ENCODE measurements at places on chromosomes 7 and 10.

GRCh38 chr7:99127636-99128035 is 16.3 kb downstream of the SMURF1 start:
- DNase-seq, result no peak

DNA sequence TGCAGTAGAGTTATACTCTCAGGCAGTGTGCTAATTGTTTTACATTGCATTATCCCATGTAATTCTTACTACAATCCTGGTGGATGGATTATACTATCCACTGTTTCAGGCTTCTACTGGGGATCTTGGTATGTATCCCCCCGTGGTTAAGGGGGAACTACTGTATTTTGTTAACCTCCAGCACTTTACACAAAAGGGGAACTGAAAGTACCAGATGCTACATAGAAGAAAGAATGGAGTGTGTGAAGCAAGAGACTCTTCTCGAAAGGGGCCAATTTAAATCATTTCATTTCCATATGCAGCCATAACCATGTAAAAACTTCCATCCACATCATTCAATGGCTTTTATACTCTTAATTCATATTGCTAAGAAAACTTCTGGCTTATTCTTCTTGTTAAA is 69.4 kb downstream of the C1GALT1 start:
- no peak for DNase-seq

DNA sequence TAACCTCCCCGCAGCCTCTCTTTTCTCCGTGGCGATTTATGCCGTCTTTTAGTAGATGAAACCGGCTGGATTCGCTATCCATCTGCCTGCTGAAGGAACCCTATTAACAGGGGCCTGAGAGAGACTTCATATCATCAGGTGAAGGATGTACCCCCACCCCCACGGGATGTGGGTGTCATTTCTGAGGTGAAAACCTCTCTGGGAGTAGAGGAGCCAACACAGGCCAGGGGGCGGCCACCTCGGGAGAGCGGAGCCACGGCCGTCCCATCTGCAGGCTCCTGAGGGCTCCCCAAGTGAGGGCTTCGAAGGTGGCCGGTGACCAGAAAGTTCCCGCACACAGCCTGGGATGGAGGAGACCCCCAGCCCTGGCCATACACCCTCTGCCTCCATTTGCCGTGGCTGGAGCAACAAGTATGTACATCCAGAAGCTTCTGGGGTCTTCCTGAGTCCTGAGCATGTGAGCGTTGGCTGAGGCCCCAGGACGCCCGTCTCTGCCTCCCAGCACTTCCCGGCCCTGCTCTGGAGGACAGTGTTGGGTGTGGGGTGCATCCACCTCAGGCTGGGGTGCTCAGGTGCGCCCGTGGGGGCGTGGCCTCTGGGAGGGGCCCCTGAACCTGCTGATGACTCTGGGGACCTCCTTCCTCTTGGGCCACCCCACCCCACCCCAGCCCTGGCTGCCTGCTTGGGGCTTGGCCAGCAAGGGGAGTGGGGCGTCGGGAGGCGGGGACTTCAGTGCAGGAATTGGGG is 84.7 kb downstream of the NKX6-2 start:
- no peak for DNase-seq

GRCh38 chr7:130662426-130662825 is 6.1 kb downstream of the COPG2 start:
- DNase-seq, result no peak

GRCh38 chr10:48551861-48552591 is 52.8 kb downstream of the ARHGAP22 start:
- no peak for DNase-seq

DNA sequence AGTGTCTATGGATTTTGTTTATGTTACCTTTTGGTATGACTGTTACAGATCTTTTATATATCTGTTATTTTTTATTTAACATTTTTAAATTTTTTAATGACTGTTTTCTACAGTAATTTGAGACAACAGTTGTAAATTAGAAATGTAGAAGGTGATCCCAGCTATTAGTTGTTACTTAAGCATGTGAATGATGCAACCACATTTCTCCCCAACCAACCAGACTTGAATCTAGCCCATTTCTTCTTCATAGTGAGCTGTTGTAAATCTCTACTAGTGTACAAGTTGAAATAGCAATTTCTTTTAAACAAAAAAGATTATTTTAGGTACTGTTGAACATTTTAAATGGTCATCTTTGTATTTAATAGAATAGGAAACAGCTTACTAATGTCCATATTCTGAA is 18.0 kb downstream of the TMEM106B start:
- DNase-seq, result no peak

GRCh38 chr10:31947144-31947926 is 18.7 kb upstream of the ARHGAP12 start:
- no peak for DNase-seq

DNA sequence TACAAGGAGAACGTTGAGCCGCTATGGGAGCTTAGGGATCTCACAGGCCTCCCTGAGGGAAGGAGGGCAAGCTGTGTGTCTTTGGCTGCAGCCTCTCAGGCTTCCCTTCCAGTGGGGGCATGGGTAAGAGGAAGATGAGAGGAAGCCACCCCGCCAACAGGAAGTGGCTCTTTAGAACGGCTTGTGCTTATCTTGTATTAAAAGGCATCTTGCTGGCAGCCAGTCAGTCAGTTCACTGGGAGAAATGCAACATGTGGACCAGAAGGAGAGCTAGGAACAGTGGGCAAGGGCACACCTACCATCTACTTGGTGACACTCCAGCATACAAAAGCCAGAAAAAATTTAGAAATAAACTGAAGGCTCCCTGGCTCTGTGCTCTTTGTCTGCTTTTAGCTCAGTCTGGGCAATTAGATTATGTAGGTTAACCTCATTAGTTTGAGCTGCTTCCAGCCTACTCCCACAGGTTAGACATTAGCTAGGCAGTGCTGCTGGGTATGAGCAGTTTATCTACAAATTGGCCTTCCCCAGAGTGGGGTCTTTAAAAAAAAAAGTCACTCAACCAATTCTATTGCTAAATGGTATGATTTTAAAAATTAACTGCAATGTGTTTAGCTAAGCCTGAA is 595.9 kb downstream of the KCNMA1 start:
- no peak for DNase-seq

DNA sequence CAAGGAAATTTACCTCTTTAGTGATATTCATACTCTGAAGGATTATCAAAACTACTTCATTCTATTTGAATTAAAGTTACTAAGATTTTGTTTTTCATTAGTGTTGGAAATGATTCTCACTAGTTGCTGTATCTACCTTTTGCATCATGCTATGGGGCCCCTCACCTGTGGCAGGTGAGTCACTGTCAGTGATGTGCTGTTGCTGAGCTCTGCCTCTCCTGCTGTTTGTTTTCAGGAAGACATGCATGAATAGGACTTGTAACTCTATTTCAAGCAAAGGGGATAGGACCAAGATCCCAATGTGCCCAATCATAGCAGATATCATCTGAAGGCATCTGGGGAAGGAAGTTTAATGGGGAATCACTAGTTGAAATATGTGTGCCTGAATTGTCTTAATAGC is 57.4 kb upstream of the AGR3 start:
- DNase-seq, result no peak
